ENCODE measurements at places on chromosomes 3 and 15.

- no peak for DNase-seq
Observed at GRCh38 chr3:173902871-173903270, 505.3 kb downstream of the NLGN1 start.

- no peak for DNase-seq
Observed at GRCh38 chr15:88605189-88606069, 15.7 kb upstream of the AEN start.

- DNase-seq: no peak
Observed at GRCh38 chr3:3368306-3368705, 188.8 kb upstream of the CRBN start.

GRCh38 chr3:197499427-197499826, 56.3 kb downstream of the BDH1 start:
- no peak for DNase-seq

DNA sequence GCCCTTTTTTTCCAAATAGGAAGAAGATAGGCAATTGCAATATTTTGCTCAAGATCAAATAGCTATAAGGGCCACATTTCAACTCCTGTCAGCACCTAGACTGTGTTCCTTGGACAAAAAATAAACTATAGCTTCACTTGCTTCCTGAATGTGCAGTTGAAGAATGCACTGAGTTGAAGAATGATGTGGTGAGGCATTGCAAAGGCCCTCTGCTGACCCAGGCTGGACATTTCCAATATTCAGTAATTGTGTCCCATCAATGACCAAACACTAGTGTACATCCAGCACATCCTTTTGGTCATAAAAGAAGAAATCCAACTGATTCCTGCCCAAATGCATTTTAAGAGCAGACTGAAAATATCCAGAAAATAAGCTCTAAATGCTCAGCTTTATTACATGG, 424.8 kb upstream of the TGFBR2 start:
- DNase-seq: no peak

DNA sequence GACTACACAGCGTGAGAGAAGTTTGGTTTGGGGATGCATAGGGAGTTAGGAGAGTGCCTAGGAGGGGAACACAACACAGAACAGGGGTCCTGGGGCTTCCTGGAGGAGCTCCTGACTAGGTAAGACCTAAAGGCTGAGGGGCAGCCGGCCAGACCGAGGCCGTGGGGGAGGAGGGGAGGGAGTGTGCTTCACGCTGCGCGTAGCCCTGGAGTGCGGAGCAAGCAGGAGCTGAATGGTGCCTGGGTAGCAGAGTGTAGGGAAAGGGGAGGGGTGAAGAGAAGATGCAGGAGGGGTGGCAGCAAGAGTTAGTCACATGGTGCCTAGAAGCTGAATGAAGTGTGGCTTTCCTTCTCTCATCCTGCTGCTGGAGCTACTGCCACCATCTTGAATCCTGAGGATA, 32.4 kb upstream of the HHATL start:
- no peak for DNase-seq

DNA sequence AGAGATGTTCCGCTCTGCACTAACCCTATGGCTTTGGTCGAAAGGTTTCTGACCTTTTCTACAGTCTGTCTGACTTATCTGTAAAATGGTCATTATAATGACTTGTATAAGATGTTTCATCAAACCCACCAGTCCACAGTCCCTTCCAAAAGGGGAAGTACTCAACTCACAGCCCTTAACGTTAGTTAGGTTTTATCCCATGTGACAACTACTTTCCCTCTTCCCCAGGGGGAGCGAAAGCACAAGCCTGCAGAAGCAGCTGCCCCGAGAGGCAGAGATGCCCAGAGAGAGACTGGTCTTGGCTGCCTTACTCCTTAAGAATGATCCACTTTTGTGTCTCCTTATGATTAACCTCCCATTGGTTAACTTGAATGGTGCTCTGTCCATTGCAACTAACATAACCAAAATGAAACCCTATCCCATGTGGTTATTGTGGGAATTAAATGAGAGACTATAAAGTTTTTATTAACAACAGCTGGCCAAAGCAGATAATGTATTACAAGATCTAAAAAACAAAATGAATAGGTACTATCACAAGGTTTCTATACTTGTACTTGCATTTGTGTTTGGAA, 6.4 kb downstream of the ASTE1 start:
- DNase-seq: no peak

- DNase-seq: no peak
Observed at GRCh38 chr3:138594935-138595610, 1.0 kb upstream of the CEP70 start.

- DNase-seq: no peak
Observed at GRCh38 chr3:47250309-47251060, 32.1 kb downstream of the KIF9 start.

DNA sequence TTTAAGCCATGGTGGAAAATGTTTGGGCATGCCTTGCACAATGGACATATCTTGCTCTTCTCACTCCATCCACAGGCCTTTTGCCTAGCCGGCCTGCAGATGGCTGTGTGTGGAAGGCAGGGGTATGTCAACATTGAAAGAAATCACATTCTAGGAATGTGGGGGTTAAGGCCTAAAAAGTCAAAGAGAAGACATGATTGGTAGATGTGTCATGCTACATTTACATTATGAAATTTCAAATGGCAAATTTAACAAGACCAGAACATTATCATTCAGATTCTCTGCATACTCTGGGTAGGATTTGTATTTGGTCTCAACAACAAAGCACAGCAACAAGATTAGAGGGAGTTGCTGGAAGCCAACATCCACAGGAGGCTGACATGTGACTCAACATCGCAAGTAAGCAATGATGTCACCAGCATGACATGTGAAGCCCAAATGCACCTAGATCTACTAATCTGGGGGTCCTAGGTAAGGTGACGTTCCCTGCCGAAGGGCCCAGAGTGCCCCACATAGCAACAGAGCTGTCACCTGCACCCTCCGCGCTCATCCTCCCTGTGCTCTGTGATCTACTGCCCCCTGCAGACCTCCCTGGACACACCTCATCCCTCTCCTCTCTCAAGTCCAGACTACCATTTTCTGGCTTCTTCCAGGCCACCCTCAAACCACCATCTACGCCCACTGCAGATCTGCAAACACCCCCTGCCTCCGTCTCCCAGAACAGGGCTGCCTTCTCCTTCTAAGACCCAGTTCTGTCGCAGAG, 39.4 kb downstream of the CLDN18 start:
- no peak for DNase-seq

DNA sequence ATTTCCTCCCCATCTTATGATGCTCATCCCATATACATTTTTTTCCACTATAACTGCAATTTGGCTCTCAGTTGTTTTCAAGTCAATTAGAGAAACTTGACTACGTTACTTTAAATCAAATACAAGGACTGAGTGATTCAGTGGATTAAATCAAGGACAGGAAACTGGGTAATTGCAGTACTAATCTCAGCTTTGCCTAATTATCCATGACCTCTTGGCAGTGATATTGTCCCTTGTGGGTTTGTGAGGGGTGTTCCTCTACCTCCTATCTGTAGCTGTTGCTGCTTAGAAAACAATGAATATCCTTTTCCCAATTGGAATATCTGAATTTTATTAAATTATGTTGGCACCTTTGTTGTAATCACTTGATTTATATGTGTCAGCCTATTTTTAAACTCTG, 79.4 kb downstream of the ZPLD1 start:
- peak; percentile 57 for DNase-seq

DNA sequence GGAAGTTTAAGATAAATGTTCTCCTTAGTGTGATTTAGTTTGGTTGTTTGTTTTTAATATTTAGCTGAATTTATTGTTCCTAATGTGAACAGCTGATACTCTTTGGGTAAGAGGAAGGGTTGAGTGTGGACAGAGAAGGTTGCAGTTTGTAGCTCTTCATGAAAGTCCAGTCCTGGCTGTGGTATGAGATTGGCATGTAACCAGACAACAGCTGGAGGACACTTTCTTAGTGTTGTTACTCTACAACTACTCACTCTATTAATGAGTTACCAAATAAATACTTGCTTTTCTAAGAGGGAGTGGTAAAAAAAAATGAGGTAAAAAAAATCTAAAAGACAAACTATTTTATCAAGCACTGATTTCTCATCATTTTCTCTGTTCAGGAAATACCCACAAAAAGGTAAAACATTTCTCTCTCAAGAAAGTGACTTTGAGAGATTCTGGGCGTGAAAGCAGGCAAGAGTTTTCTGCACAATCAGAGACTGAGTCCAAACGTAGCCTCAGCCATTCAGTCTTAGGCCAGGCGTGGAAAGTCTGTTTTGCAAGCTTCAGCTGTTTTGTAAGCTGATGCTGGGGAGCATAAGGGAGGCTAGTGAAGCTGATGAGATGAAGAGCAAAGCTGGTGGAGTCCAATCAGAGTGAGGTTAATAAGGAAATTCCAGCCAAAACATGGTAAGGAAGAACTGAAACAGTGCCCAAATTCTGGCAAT, 138.5 kb upstream of the ARPP21 start:
- no peak for DNase-seq

DNA sequence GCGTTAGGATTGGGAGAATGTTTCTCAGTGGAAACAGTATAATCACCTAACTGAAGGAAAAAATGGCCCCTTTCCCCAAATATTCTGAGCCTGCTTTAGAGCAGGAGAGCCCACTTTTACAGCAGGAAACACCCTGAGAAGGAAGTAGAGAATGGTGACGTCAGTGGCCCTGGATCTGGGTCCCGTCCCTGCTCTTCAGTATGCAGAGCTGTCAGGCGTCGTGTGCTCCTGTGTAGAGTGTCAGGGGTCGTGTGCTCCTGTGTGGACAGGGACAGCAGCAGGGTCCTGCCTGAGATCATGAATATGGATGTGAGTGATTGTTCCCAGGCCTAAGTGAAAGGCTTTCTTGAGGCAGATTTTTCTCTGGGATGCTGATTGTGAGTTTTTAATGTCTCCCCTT, 45.2 kb downstream of the CGNL1 start:
- no peak for DNase-seq

- DNase-seq: no peak
Observed at GRCh38 chr3:171879472-171879871, 36.3 kb downstream of the TMEM212 start.

- DNase-seq: no peak
Observed at GRCh38 chr15:100783291-100783690, 96.3 kb upstream of the ALDH1A3 start.

DNA sequence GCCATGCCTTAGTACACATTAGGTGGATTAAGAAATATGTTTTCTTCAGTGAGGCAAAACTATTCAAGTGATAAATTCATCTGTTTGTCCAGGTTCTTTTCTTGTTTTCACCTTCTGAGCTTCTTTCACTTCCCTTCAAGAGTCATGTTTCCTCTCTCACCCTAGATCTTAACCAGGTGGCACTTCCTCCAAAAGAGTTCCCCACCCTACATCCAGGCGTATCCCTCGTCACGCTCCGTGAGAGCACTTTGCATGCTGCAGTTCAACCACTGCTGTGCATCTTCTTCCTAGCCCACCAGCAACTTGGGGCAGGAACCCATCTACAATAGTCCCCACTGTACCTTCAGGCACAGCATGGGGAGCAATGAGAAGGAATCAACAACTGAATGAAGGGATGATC, 28.9 kb downstream of the OSBPL10 start:
- DNase-seq: no peak

- no peak for DNase-seq
Observed at GRCh38 chr3:194046995-194047645, 88.8 kb upstream of the HES1 start.

- no peak for DNase-seq
Observed at GRCh38 chr3:126811530-126811929, 107.5 kb downstream of the CHCHD6 start.

GRCh38 chr15:36175741-36176291, 403.6 kb upstream of the CDIN1 start:
- no peak for DNase-seq

DNA sequence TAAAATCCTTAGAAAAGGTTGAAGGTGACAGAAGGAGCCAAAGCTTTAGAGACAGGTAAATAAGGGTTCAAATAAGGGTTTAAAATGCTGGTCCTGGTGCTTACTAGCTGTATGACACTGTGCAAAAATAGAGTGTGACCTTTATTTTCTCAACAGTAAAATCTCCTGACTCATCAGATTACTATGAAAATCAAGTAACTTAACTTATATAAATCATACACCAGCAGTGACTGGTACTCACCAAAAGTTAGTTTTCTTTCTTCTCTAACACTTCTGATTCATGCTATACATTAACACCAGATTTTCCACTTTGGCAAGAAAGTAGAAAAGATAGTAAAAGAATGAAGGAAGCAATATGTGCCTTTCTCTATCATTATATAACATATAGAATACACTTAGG, 205.9 kb upstream of the GBE1 start:
- no peak for DNase-seq

DNA sequence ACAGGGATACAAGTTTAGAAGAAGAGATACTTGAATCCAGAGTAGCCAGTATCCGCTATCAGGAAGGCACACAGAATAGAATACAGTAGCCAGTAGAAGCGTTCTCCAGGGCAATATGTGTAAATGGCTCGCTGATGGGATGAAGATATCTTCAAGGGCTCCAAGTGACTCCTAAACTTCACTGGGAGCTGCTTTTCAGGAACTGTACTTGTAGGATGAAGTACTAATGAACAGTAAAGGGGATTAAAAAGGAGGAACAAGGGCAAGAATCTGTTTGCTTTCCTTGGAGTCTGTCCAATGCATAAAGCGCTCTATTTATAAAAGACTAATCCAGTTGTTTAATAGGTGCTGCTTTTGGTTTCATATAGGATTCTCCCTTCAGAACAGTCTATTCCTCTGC, 78.4 kb downstream of the THRB start:
- DNase-seq: no peak

GRCh38 chr3:57948080-57948671, 60.0 kb upstream of the FLNB start:
- no peak for DNase-seq

DNA sequence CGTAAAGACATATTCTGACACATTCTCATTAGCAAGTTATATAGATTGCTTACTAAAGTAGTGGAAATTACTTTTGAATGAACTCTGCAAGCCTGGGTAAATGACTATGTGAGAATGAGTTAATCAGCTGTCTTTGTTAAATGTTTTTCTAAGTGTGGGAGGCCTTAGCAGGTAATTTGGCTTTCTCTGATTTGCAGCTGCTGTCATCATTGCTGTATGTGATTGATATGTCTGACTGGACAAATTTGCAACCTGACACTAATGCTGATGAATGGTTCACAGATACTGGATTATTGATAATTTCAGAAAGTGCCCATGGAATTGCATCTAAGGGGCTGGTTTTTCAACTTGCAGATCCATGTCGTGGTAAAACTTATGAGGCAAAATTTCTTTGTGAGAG, 372.2 kb upstream of the SGO1 start:
- DNase-seq: no peak

GRCh38 chr3:111319598-111319997, 222.4 kb upstream of the CD96 start:
- no peak for DNase-seq

DNA sequence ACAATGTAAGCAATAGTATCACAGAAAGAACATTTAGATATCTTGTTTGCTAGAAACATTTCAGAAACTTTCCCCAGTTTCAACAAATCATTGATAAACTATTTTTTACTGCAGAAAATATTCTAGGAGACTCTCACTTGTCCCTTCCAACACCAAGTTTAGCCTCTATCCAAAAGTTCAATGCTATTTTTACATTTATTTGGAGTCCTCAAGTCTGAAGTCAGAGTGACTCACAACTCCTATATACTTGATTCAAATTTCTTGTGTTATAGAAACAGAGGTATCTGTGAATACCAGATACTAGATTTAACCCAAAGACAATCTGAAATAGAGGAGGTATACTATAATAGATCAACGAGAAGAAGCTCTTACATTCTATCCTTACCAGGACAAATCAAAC, 49.6 kb downstream of the RFX7 start:
- DNase-seq: no peak
